Fibroblast of the aortic adventitia (primary cell): ENCODE measurements at places on chromosomes 16 and 17. TPM values are rescaled to one million over a fixed set of nuclear protein-coding genes. Genes with fewer than 3 reads are reported as not detected.

The PPP1R1B gene
- total RNA-seq, result 4.1 and 9.0 TPM in 2 replicates

The PLA2G10 gene
- not detected in 2 replicates for total RNA-seq

The ABAT gene
- total RNA-seq, result 1.4 and 8.3 TPM in 2 replicates

The SLC52A1 gene
- total RNA-seq, result 0.09 and 0.25 TPM in 2 replicates

The CDC6 gene
- total RNA-seq, result 2.9 and 40.4 TPM in 2 replicates
